ENCODE measurements at places on chromosomes 7 and 10.

DNA sequence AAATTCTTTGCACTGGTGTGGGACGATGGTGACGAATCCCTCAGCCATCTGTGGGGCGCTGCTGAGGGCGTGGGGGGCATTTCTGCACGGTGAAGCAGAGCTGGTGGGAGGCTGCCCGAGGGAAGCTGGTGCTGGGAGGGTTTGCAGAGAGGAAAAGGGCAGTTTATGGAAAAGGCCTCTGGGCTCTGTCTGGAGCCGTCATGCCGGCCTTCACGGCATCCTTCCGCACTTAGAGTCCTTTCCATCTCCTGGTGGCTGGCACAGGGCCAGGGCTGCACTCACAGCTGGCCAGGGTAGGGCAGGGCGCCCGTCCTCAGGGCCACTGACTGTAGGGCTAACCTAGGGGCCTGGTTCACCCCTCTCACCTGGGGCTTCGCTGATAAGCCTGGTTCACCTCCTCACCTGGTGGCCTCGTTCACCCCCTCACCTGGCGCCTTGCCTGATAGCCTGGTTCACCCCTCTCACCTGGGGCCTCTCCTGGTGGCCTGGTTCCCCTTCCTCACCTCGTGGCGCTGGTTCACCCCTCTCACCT is 598 bp upstream of the AMZ1 start:
- DNase-seq = no peak

GRCh38 chr7:30005464-30005863 is 15.9 kb upstream of the SCRN1 start:
- DNase-seq = no peak

DNA sequence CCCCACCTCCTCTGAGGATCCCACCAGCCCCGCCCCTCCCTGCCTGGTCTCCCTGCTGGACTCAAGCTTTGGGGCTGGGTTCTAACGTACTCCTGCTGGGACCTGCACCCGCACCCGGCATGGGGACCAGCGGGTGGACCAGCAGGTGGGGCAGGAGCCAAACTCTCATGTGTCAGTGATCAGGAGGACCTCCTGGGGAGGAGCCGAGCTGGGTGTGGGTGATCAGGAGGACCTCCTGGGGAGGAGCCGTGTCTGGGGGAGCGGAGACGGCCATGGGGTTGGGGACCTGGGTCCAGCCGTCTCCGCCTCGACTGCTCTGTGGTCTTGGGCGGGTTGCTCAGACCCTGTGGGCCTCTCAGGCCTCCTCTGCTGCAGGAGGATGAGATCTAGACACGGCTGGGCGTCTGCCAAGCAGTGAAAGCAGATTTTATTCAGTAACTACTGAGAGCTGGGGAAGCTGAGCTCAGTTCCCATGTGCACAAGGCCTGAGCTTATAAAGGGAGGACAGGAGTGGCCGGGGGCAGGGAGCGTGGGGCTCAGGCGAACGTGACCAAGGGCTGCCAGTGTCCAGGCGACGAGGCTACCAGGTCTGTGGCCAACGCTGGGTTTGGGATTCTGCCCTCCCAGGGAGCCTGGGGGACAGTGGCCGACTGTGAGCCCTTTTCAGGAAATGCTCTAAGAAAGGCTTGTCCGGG is 33.6 kb upstream of the UTF1 start:
- no peak for DNase-seq

- no peak for DNase-seq
Observed at GRCh38 chr7:129258649-129259389, 34.0 kb downstream of the AHCYL2 start.

DNA sequence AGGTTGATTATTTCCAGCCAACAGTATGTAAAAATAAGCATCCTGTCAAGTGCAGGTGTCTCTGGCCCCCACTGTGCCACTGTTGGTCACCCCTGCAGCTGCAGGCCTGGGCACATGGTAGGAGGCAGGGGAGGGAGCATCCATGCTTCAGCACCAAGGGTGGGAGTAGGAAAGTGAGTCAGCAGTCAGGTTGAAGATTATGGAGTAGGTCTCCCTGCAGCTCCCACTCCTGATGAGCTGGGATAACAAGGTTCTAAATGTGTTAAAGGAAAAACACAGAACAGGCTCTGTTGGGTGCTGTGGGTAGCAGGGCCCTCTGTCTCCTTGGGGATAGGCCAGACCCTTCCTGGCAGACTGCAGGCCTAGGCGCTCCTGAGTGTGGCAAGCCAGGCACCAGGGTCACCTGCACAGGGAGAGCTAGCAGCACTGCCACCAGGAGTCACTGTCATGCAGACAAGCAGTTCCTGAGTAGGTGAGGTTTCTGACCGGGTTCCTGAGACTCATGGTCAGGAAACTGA is 59.3 kb downstream of the NUDCD3 start:
- DNase-seq = no peak

DNA sequence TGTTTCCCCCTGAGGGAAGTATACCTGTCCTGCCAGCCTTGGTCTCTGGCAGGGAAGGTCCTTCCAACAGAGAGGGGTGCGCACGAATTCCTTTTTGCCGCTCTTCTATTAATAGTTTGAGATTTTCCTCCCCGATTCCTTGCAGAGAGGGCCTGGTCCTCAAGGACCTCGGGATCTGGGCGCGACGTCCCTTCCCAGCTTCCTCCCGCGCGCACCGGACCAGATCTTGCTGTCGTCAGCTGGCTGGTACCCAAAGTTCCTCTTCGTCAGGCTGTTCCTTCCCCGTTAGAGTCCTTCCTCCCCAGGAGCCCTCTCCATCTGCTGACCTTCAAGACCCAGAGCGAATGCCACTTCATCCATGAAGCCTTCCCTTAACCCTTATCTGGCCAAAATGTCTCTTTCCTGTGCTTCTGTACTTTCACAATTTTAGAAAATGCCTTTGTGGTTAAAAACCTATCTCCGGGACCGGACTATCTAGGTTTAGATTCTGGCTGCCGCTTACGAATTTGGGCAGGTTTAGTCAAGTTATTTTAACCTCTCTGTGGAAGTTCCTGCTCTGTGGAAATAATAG is 851 bp upstream of the GOT1 start:
- peak; percentile 32 for DNase-seq

DNA sequence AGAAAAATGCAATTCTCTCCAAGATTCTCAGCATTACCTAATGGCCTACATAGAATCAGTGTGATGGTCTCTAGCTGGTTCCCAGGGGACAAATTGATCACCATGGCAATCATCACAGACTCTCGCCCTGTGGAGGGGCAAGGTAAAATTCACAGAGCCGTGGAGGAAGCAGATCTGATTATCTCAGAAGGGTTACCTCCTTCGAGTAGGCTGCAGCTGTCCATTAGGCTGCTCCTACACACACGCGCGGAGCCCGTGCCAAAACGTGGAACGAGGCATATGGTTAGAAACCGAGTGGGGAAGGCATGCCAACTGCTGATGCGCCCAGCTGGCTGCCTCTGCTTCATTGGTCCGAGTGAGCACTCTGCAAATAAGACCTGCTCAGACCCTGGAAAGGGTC is 52.8 kb upstream of the PTER start:
- no peak for DNase-seq

DNA sequence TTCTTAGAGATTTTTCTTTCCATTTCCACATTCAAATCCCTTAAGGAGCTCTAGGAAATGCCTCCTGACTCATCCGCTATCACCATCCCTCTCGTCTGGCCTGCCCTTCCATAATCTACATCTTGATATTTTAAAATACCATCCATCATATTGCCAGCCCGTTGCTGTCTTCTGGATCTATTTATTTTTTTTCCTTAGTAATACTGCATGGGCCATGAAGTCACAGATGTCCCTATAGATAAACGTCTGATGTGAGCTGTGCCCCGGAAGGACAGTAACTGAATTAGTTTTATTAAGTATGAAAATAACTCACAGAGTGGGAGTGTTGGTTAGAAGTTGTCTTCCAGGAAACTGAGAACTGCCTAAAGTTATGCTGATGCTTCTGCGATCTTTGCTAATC is 76.2 kb downstream of the KLF6 start:
- no peak for DNase-seq

GRCh38 chr7:21777921-21778320 is 167.8 kb downstream of the CDCA7L start:
- no peak for DNase-seq

DNA sequence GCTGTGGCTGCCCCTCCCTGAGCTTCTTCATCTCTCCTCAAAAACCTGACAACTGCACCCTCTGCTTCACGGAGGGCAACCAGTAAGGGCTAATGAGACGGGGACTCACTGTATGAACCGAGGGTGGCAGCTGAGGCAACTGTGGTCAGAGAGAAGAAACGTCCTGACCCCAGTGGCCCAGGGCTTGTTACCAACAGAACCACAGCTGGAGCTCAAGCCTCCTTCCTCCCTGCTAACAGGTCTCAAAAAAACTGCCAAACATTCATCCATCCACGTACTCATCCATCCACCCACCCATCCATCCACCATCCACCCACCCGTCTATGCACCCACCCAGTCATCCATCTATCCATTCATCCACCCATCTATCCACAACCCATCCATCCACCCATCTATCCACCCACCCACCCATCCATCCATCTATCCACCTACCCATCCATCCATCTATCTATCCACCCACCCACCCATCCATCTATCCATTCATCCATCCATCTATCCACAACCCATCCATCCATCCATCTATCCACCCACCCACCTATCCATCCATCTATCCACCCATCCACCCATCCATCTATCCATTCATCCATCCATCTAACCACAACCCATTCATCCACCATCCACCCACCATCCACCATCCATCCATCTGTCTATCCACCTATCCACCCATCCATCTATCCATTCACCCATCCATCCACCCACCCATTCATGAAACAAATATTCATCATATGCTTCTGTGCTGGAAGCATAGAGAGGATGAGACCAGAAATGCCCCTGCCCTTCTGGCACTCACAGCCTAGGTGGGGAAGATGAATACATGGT is 111.7 kb downstream of the PDGFA start:
- no peak for DNase-seq

- no peak for DNase-seq
Observed at GRCh38 chr10:112952282-112953173, 2.5 kb downstream of the TCF7L2 start.

GRCh38 chr10:32269343-32270100 is 77.4 kb downstream of the EPC1 start:
- DNase-seq = no peak

GRCh38 chr10:73589563-73590126 is 1.5 kb downstream of the USP54 start:
- no peak for DNase-seq

- no peak for DNase-seq
Observed at GRCh38 chr7:79398138-79398749, 55.2 kb downstream of the MAGI2 start.

GRCh38 chr7:111982133-111982532 is 224.1 kb downstream of the DOCK4 start:
- DNase-seq = no peak

- DNase-seq = no peak
Observed at GRCh38 chr7:36986948-36987724, 262.8 kb upstream of the AOAH start.

GRCh38 chr10:108014902-108015177 is 850.3 kb upstream of the SORCS1 start:
- no peak for DNase-seq

DNA sequence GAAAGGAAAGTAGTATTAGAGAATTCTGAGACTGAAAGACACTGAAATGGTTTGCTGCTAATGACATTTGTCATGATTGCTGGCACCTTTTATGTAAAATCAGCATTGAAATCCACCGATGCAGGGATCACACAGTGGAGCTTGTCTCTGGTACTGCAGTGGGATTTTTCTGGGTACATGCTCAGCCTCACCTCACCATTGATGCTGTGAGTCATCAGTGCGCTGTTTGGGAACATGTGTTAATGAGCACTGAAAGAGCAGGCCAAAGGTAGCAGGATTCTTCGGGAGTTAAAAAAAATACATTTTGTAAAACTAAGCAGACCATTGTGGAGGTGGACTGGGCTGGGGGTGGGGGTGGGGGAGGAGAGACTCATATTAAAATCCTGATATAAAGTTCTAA is 174.9 kb downstream of the CREB5 start:
- no peak for DNase-seq

GRCh38 chr10:3720228-3721019 is 64.6 kb downstream of the KLF6 start:
- no peak for DNase-seq
